ENCODE measurements at places on chromosomes 16 and 17. TPM values are rescaled to one million over a fixed set of nuclear protein-coding genes. Genes with fewer than 3 reads are reported as not detected.

The CPHXL2 gene
- not detected for polyA plus RNA-seq

The PARN gene
- 17.3 TPM for polyA plus RNA-seq

The KRT33B gene
- not detected for polyA plus RNA-seq

The KCNG4 gene
- polyA plus RNA-seq, result not detected

The DNASE1L2 gene
- polyA plus RNA-seq, result 0.88 TPM

The TPSD1 gene
- not detected for polyA plus RNA-seq

The FAM171A2 gene
- 1.6 TPM for polyA plus RNA-seq

The DOC2A gene
- polyA plus RNA-seq, result 3.5 TPM

The CCL16 gene
- not detected for polyA plus RNA-seq

The PRSS33 gene
- polyA plus RNA-seq, result not detected

GRCh38 chr17:1515640-1516387 is 598 bp downstream of the INPP5K start:
- DNase-seq, result peak; percentile 75

DNA sequence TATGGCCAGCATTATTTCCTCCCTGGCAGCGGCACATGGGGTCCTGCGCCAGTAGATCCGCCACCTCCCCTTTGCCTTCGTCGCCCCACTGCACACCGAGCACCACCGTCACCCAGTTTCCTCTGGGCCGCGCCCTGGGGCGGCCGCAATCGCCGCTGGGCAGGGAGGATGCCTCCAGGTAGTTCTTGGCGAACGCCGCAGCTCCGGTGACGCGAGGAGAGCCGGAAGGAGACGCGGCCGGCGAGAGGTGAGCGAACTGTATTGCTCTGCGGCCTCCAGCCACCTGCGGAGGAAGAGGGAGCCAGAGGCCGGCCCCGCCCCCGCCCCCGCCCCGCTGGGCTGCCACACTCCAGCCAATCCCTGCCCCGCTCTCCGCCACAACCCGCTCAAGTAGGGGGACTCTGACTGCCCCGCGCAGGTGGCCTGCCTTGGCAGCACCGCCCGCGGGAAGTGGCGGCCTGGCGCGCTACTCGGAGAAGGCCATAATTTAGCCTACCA is 11.8 kb upstream of the SLFN13 start:
- peak; percentile 76 for DNase-seq

GRCh38 chr16:77937473-77938149 is 84.7 kb upstream of the CLEC3A start:
- no peak for DNase-seq

- DNase-seq, result no peak
Measured at GRCh38 chr17:82820278-82821251, 19.3 kb downstream of the ZNF750 start.

DNA sequence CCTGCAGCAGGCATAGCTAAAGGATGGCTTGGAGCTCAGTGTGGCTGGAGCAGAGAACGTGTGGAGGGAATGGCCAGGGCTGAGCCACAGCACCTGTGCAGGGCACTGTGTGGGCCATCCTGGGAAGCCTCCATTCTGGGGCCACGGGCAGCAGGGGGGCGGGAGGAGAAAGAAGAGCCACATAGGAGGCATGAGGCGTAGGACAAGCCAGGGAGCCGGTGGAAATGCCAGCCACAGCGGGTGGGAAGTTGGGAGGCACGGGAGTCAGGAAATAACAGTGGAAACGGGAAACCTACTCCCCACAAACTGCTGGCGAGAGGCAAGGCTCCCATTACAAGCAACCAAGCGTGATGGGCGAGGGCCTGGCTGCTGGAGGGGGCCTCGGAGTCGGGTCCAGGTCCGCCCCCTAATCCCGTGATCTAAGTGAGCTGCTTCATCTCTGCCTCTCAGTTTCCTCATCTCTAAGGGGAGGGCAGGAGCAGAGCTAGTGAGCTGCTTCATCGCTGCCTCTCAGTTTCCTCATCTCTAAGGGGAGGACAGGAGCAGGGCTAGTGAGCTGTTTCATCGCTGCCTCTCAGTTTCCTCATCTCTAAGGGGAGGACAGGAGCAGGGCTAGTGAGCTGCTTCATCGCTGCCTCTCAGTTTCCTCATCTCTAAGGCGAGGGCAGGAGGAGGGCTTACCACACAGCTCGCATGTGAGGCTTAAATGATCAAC is 104.9 kb downstream of the ADCY9 start:
- peak; percentile 73 for DNase-seq

DNA sequence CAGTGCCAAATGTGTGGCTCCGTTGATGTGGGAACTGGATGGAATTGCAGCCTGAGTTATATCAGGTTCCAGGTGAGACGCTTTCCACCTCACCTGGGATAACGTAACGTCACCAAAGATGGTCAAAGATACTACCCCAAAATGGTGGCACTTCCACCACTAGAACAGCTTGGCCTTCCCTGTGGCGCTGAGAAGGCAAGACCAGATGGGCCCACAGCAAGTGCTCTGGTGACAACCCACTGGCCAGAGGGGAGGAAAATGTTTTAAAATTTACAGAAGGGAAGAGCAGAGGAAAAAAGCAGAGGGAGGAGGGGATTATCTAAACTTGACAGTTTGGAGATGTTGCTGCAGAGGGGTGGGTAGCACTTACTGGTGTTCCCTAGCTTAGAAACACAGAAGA is 7.5 kb upstream of the ITGA2B start:
- no peak for DNase-seq

DNA sequence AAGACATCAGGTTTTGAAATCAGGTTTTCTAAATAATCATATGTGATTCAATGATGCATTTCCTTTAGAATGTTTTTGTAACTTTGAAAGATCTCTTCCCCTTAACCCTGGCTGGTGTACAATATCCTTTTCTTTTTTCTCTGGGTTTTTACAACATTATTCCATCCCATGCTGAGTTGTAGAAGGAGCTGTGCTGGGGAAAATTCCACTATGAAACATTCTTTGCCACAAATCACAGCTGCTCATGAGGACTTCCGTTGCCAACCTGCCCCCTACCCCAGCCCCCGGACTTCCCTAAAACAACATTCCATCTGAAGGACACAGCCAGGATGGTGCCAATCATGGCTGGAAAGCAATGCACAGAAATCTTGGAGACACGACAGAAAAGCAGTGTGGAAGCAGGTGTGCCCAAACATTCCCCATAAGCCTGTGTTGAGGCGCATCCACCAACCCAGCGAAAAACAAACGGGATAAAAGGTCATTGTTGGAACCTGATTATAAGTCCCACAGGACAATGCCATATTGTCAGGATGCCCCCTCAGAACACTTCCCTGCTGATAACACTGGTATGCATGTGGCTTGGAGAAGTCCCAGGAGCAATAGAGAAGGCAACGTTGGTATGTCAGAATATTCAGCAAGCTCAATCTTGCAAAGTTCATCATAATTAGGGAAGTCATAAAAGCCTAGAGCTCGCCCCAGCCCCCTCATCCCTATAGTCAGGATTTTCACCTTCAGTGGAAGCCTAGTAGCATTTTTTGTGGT is 475.0 kb downstream of the HS3ST3B1 start:
- no peak for DNase-seq

- DNase-seq, result peak; percentile 95
Measured at GRCh38 chr17:74431568-74432423, at the start of gene GPRC5C. Gene GPRC5C (plus strand): TSS chr17:74432088. CDS start chr17:74439777, 7,689 bp downstream.

DNA sequence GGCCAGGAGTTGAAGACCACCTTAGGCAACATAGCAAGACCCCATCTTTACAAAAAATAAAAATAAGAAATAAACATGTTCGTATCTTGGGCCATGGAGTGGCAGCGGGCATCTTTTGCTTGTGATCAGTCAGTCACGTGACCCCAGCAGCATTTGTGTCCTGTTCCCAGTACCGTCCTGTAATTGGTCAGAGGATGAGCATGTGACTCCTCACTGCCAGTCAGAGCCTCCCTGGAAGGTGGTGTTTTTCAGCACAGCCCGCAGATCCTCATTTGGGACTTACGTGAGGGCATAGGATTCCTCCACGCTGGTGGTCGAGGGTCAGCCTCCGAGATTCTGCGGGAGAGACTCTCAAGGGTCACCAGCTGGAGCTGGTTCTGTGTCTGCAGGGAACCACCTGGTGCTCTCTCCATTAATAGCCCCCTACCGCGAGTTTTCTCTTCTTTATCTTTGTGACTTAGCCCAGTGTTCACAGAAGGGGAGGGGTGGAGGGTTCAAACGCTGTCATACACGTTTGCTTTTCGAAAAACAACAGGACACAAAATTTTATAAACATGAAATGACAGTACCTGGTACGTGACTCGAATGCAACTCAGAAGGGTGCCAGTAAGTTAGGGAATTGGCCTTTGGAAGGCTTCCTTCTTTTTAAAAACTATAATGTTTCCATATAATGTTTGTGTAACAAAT is 17.2 kb downstream of the MRC2 start:
- DNase-seq, result no peak

- no peak for DNase-seq
Measured at GRCh38 chr17:38864636-38865398, 5.0 kb upstream of the LASP1 start.

DNA sequence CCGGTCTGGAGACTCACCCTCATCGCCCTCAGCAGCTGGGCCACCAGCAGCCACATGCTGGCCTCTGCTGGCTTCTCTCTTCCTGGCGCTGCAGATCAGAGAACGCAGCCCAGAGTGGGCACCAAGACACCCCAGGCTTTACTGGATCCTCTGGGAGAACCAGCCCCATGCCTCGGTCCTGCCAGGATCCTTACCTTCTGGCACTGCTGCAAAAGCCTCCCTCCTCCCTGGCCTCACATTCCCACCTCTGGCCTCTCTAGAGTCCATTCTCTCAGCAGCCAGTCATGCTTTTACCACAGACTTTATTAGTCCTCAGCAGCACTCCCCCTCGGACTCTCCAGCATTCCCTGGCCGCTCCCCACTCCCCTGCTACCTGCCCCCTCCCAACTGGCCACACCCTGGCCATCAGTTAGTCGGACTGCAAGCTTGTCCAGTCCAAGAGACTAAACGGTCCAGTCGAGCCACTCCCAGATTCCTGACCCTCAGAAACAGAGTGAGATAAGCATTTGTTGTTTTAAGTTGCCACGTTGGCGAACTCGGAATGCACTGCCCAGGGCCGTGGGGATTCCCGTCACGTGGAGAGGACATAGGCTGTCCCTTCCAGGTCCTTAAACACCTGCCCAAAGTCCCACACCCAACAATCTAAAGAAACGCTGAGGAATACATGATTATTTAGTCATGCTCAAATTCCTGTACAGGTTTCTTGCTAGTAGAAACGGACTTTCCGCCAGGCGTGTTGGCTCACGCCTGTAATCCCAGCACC is 5.9 kb upstream of the SPG7 start:
- no peak for DNase-seq

- no peak for DNase-seq
Measured at GRCh38 chr16:89915303-89916232, 3.1 kb upstream of the MC1R start.

- no peak for DNase-seq
Measured at GRCh38 chr16:84579936-84580335, 37.9 kb downstream of the COTL1 start.

DNA sequence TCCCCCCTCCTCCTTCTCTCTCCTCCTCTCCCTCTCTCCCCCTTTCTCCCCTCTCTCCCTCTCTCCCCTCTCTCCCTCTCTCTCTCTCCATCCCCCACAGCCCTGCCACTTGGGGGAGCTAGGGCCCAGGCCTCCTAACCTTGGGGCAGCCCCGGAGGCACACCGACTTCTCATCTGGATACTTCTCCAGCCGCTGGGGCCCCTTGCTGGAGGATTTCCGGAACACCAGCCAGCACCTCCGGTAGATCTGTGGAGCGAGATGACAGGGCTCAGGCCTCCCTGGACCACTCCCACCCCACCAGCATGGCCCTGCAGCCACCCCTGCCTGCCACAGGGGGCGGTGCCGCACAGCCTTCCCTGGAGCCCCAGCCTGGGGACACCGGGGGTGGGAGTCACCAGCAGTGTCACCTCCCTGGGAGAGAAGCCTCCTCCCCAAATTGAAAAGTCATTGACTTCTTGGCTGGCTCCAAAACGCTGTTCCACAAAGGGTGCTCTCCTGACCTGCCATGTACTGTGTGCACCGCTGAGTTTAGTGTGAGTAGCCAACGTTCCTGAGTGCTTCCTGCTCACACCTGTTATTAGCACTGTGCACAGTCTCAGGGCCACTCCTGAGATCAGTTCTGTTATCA is 10.5 kb downstream of the DOK4 start:
- DNase-seq, result peak; percentile 86

DNA sequence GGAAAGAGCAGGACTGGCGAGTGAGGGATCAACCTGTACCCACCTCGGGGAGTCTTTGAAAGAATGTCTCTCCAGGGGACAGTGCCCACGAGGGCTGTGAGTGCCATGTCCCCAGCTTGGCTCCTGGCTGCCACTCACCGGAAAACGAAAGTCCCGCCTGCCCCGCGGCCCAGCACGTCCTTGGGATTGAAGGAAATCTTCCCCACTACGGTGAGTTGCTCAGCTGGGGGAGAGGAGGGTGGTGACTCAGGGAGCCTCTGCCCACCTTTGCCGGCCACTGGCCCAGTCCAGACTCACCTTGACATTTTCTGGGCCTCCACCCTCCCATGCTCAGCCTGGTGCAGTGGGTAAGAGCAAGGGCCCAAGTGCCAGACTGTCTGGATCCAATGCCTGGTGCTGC is 17.1 kb downstream of the PLK1 start:
- DNase-seq, result no peak

GRCh38 chr17:16905593-16906191 is 66.2 kb downstream of the TNFRSF13B start:
- no peak for DNase-seq

GRCh38 chr17:76920364-76921139 is 52.3 kb downstream of the MGAT5B start:
- no peak for DNase-seq

DNA sequence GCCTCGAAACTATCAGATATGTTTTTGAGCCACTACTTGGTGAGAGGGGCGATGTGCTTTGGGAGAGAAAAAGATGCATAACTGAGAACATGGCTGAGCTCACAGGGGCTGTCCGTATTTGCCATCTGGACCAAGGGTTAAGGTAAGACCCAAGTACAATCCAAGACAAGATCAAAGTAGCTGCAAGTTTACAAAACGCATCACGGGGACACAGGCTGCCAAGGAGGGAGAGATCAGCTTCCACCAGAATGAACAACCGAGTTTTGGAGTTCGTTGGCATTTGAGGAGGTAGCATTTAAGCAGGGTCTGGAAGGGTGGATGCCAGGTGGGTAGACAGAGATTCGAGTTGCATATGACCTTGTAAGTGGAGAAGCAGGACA is 2.2 kb downstream of the PITPNC1 start:
- no peak for DNase-seq

- no peak for DNase-seq
Measured at GRCh38 chr16:67456391-67457081, 24.4 kb downstream of the ATP6V0D1 start.

- no peak for DNase-seq
Measured at GRCh38 chr17:59418732-59419166, 87.3 kb downstream of the YPEL2 start.

All from kidney (tissue), 22 donors.